ENCODE measurements at places on chromosomes 3 and 15. TPM values are rescaled to one million over a fixed set of nuclear protein-coding genes. Genes with fewer than 3 reads are reported as not detected.

DNA sequence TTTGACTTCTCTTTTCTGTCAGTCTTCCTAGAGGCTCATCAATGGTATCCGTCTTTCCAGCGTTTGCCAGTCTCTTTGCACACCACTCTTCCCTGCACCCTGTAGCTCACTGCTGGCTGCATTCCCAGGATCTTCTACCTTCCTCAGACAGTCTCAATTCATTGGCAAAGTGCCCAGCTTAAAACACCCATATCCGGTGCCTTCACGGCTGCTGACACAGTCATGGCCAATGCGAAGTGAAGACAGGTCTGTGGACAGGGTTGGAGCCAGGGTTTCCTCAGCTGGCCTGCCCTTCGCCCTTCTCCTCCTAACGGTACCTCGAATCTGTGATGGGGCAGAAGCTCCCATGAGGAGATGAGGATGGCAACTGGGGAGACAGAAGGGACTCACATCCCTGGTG is 36.1 kb downstream of the PTH1R start:
- H3K27ac ChIP-seq, result no peak overlapping the region
- peaks cover 6% of the 10 kb centered on the region for H3K4me1 ChIP-seq
- no peak overlapping the region for H3K4me3 ChIP-seq
- peaks cover 26% of the 10 kb centered on the region for H3K36me3 ChIP-seq
- no peak for DNase-seq
- H3K27me3 ChIP-seq, result no peaks in the 10 kb centered on the region

Gene SAMD7
- not detected for total RNA-seq

DNA sequence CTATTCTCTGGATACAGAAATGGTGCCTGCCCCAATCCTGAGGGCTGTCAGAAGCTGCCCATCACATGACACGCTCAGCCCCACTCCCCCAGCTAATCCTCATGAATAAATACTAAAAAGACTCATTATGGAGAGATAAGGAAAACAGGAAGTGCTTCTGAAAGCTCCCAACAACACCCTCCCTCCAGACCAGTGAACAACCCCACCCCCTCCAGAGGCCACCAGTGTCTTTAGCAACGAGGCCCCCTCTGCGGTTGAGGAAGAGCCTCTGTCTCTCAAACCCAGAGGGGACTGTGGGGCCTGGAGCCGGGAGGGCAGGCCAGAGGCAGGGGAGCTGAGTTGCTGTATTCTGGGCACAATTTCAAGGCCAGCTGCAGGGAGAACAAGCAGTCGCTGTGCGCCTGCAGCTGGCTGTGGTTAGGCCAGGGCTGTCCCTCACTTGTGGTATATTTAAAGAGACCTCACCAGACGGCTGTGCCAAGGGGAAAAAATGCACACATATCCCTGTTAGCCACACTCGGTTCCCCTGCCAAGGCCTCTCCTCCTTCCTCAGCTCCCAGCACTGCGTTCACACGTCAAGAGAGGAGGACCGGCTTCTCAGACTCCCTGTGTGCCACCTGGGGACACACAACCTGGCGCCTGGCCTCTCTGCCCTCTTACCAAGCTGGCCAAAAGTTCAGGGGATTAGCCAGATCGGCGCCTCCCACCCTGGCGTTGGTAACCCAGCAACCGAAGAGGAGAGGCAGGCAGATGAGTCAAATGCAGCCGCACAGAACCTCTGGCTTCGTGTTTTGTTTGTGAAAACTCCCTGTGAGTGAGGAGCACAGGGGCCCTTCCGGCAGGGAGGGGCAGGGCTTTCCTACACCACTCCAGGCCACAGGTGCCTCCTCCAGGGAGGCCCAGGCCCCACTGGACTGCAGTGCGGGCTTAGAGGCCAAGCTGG is 101.2 kb upstream of the ETV5 start:
- peaks cover 52% of the 10 kb centered on the region for H3K4me1 ChIP-seq
- peak overlapping the region; percentile 98 for H3K27ac ChIP-seq
- peak overlapping the region; percentile 47 for H3K4me3 ChIP-seq
- H3K36me3 ChIP-seq, result no peaks in the 10 kb centered on the region
- no peaks in the 10 kb centered on the region for H3K27me3 ChIP-seq
- peak; percentile 36 for DNase-seq

Gene ESYT3
- total RNA-seq, result 0.44 TPM

Gene EFHB
- total RNA-seq, result 1.2 TPM

- no peak overlapping the region for H3K27ac ChIP-seq
- DNase-seq, result no peak
- H3K4me3 ChIP-seq, result no peak overlapping the region
- peaks cover 3% of the 10 kb centered on the region for H3K36me3 ChIP-seq
- H3K4me1 ChIP-seq, result peaks cover 4% of the 10 kb centered on the region
These were observed 12.9 kb downstream of the VPS13C start for GRCh38 chr15:62047282-62047827.

GRCh38 chr3:146542978-146543377 is 1.4 kb downstream of the PLSCR1 start:
- no peak for DNase-seq
- H3K27me3 ChIP-seq, result no peaks in the 10 kb centered on the region
- peaks cover 25% of the 10 kb centered on the region for H3K4me1 ChIP-seq
- H3K4me3 ChIP-seq, result peak overlapping the region; percentile 96
- peaks cover 7% of the 10 kb centered on the region for H3K36me3 ChIP-seq

Gene PRC1
- total RNA-seq, result 160 TPM

DNA sequence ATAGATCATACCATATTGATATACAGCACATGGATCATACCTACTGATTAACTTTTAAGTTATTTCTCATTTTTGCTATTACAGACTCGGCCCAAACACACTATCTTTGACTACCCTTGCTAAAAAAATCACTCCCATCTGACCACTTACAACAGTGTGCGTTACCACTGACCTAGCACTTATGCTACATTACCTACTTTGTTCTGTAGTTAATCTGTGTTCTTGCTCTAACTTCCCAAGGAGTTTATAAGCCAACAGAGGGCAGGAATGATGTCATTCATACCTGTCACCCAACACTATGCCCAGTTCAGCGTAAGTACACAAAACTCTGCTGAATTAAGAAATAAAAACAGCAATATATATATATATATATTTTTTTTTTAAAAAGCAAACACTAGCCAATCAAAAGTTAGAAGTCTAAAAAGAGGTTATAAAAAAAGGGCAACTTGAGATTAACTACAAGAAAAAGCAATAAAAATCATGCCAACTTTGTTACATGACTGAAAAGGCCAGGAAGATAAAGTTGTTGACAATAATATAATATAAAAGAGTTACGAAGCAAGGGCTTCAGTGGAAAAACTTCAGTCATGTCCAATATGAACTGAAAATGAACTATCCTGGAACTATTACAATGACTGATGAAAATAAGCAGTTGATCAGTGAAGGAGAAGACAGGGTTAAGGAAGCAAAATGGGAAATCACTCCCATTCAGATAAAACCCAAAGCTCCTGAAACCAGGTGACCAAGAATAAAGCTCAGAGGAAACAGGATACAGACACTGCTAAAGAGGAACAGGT is 33.6 kb downstream of the EDC3 start:
- H3K27me3 ChIP-seq, result no peaks in the 10 kb centered on the region
- no peak overlapping the region for H3K27ac ChIP-seq
- no peaks in the 10 kb centered on the region for H3K36me3 ChIP-seq
- H3K4me1 ChIP-seq, result peaks cover 9% of the 10 kb centered on the region

GRCh38 chr3:17643691-17644090 is 98.7 kb downstream of the TBC1D5 start:
- H3K27ac ChIP-seq, result no peak overlapping the region
- H3K36me3 ChIP-seq, result no peaks in the 10 kb centered on the region
- H3K4me3 ChIP-seq, result no peak overlapping the region

Gene THAP10
- 7.5 TPM for total RNA-seq

DNA sequence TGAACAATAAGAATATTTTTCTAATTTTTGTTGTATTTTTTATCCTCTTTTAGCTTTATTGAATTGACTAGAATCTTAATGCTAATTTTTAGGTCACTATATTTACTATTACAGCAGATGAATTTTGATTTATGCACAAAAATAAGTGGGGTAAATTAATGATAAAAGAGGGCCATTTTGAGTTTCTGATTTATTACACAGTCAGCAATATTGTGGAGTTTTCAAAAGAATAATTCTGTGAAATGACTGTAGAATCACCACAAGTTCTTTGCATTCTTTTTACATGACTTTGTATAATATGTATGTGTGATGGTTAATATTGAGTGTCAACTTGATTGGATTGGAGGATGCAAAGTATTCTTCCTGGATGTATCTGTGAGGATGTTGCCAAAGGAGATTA is 812.4 kb upstream of the DPPA4 start:
- H3K27me3 ChIP-seq, result no peaks in the 10 kb centered on the region
- H3K36me3 ChIP-seq, result no peaks in the 10 kb centered on the region
- no peak overlapping the region for H3K27ac ChIP-seq
- no peaks in the 10 kb centered on the region for H3K4me1 ChIP-seq

DNA sequence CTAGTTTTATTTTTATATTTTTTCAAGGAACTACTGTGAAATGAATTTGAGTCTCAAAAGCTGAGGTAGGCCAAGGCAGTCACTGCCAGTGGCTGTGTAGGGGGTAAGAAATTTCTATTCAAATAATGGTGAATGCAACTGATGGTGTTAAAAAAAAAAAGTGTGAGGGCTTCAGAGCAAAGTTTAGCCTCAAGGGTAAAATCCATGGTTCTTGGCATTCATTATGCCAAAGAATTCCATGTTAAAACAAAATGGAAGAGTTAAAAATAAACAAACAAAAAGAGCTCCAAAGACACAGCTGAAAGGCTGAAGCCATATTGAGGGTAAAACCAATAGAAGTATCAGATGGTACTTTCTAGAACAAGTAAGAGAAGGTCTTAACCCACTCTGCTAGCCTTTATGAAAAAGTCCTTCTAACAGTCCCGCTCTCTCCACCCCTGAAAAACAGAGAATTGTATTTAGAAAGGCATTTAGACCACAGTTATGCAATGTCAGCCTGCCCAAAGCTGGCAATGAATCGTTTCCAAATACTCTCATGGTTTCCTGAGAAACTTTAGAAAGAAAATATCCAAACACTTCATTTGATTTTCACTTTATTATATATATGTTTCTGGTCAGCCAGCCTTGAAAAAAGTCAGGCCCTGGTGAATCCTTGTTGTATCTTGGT is 158.4 kb upstream of the GMNC start:
- no peak overlapping the region for H3K4me3 ChIP-seq
- no peaks in the 10 kb centered on the region for H3K4me1 ChIP-seq
- DNase-seq, result no peak
- H3K27ac ChIP-seq, result no peak overlapping the region
- no peaks in the 10 kb centered on the region for H3K27me3 ChIP-seq

GRCh38 chr3:101518421-101518871 is 5.4 kb upstream of the SENP7 start:
- DNase-seq, result no peak
- H3K27me3 ChIP-seq, result peaks cover 56% of the 10 kb centered on the region
- H3K27ac ChIP-seq, result no peak overlapping the region
- peaks cover 1% of the 10 kb centered on the region for H3K4me1 ChIP-seq

Gene CHRNA7
- 9.5 TPM for total RNA-seq

GRCh38 chr3:135896613-135897012 is 68.9 kb upstream of the PPP2R3A start:
- no peak overlapping the region for H3K4me3 ChIP-seq
- H3K27me3 ChIP-seq, result no peaks in the 10 kb centered on the region
- no peak for DNase-seq

DNA sequence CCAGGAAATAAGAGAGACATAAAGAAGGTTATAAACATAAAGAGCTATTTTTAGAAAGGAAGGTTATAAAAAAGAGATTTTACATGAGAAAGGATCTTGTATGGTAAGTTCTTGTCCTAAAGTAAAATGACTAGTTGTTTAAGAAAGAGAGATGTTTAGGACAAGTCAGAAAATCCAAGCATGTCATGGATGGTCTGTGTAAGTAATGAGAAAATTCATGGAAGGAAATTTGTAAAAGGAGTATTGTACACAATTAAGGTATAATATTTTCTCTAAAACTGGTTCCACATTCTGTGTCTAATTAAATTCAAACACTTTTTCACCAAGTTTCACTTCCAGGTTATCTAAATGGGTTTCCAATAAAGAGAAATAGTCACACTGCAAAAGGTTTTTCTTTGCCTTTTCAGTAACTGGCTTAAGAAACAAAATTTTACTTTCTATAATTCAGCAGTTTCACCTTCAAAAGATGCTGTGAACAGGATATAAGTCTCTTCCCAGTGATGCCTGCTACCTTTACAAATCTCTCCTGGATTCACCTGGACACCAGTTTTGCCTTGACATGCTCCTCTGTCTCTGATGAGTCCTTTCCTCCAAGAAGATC is 455.7 kb downstream of the ZIC1 start:
- peaks cover 27% of the 10 kb centered on the region for H3K36me3 ChIP-seq
- H3K4me3 ChIP-seq, result no peak overlapping the region
- H3K27me3 ChIP-seq, result no peaks in the 10 kb centered on the region
- no peak overlapping the region for H3K27ac ChIP-seq
- no peaks in the 10 kb centered on the region for H3K4me1 ChIP-seq
- DNase-seq, result no peak

- H3K27me3 ChIP-seq, result peaks cover 15% of the 10 kb centered on the region
- H3K4me3 ChIP-seq, result no peak overlapping the region
- H3K4me1 ChIP-seq, result peaks cover 3% of the 10 kb centered on the region
These were observed 154.3 kb downstream of the ALDH1A2 start for GRCh38 chr15:57911247-57911646.

Gene LSMEM2
- total RNA-seq, result not detected

DNA sequence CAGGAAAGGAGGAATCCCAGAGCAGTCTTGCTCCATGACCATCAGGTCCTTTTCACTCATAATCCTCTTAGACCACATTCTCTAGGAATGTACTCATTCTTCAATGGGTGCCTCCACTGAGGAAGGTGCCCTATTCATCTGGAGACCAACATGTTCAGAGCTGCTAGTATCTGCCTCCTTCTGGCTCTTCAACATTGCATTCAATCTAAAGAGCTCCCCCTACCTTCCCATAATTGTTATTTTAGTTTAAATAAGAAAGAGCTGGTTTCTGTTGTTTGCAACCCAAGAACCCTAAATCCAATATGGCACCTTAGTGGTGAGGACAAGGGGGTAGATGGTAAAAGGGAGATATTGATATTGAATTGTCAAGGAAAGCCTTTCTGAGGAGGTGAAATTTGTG is 67.6 kb downstream of the SCN11A start:
- H3K27me3 ChIP-seq, result peaks cover 4% of the 10 kb centered on the region
- DNase-seq, result no peak
- H3K4me1 ChIP-seq, result no peaks in the 10 kb centered on the region
- no peak overlapping the region for H3K4me3 ChIP-seq
- no peaks in the 10 kb centered on the region for H3K36me3 ChIP-seq

Gene TMIE
- total RNA-seq, result not detected

Gene TUSC7
- total RNA-seq, result not detected

Gene C3orf85
- not detected for total RNA-seq

DNA sequence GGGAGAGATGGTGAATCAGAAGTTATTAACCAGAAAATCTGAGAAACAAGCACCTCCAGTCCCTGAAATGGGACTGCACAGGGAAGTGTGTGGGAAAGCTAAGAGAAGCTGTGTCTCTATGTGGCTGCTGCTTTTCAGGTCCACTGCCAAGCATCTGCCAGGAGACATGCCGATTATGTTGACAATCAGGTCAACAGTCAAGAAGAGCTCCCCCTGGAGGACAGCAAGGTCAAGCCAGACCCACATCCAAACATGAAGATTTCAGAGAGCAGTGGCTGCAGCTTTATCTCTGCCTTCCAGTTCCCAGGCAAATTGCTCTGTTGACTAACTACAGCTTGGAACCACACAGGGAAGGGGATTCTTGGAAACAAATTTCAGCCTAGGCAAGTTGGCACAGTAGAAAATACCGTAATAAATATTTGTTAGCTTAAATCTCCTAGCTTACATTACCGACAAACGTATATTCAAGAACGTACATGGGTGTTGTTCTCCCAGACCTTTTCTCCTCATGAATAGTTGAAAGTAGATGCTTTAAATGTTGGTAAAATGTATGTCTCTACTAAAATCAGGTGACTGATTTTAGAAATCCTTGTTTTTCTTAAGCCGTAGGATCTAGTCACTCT is 394.5 kb upstream of the RARB start:
- peak; percentile 26 for DNase-seq
- no peaks in the 10 kb centered on the region for H3K36me3 ChIP-seq
- H3K4me1 ChIP-seq, result peaks cover 5% of the 10 kb centered on the region
- H3K4me3 ChIP-seq, result no peak overlapping the region
- no peaks in the 10 kb centered on the region for H3K27me3 ChIP-seq

Gene GPR149
- total RNA-seq, result not detected

All from neural crest cell (in vitro differentiated cells).